ENCODE measurements at places on chromosomes 2 and 18.

DNA sequence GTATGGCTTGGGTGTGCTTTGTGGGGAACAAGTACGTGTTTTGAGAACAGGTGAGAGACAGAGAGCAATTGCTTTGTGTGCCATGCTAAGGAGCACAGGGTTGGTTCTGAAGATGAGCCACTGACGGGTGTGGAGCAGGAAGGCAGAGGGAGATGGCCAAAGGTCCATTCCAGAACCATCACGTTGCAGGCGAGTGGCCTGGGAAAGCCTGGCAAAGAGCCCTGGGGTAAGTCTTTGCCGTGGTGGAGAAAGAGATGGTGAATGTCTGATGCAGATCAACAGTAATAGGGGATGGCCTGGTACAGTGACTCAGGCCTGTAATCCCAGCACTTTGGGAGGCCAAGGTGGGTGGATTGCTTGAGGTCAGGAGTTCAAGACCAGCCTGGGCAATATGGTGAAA is 93.5 kb upstream of the ZNF521 start:
- no peak for DNase-seq

DNA sequence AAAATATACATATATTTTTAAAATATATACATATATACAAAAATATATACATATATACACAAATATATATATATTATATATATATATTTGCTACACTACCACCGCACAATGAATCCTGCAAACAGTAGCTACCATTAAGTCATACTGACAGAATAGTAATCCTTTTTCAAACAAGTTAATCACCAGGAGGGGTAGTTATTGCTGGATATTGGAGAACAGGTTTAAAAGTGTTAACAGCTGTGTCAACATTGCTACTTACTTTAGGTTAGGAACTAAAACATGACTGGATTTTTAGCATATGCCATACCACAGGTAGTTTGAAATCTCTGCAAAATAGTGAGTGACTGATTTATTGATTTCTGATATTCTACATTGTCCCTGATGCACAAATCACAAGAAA is 529.1 kb upstream of the CDH7 start:
- DNase-seq: no peak

GRCh38 chr2:10301941-10302478 is 694 bp upstream of the HPCAL1 start:
- no peak for DNase-seq

DNA sequence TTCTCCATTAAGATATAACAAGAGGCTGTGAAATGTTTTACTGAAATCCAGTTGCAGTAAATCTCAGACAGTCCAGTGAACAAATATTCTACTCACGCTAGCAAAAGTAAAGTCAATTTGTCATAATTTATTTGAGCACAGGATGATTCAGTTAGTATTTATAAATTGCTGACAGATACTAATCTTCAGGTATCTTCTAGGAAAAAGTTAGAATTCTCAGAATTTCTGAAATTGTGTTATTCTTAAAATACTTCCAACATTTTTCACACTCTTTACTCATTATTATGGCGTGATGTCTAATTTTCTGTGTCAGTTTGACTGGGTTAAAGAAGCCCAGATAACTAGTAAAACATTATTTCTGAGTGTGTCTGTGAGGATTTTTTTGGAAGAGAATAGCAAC is 460.2 kb upstream of the ACVR2A start:
- DNase-seq: no peak

DNA sequence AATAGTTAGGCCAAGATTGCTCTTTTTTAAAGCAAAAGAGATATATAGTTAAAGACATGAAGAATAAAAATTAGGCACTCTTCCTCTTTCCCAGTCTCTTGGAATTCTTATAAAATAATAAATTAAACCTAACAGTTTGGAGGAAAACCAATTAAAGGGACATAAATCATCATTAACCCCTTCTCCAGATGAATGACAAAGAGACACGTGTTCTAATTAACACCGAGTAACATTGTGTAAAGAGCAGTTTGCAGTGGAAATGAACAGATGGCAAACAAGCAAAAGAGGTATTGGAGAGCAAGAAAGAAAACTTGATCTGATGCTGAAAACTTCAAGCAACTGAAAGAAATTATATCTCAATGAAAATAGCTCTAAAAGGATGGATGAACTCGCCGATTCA is 48.4 kb downstream of the BCL2 start:
- DNase-seq: no peak

DNA sequence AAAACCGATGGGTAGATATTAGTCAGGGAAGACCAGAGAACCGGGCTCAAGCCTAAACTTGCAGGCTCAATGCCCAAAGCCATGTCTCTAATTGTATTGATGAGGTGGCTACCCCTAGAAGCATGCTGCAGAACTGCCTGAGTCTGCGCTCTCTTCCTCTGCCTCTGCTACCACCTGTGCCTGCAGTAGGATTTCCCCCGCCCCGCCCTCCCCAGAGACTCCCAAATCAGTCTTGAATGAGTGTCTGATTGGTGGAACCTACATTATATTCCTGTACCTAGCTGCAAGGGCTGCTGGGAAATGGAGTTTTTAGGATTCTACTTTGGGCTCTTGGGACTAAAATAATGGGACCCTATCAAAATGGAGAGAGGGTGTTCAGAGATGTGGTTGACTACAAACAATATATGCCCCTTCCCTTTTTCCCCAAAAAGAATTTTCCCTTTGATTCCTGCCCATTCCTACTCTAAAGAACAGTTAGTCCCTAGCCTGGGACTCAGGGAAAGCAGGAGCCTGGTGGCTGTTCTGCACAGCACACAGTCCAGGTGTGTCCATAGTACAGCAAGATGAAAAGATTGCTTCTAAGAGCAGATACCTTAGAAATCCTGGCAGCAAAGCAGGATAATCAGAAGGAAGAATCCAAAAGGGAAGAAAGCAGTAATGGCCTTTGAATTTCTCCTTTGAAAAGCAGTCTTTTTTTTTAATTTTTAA is 12.5 kb downstream of the GRP start:
- DNase-seq: no peak

GRCh38 chr2:118098307-118099030 is 10.2 kb downstream of the INSIG2 start:
- DNase-seq: no peak

DNA sequence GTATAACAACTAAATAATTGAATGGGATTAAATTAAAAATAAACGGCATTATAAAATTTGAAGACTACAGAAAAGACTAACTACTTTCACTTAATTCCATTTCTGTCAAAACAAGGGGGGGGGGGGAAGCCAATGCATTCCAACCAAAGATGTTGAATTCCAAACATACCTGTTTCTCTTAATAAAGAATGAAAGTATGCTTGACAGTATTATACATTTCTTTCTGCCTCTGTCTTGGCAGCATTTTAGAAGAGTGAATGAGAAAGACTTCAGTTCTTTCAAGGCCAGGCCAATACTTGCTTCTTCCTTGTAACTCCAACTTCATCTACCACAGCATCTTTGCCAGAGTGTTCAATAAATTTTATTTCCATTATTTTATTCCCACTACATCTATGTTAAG is 65.9 kb downstream of the PDE11A start:
- DNase-seq: no peak

- no peak for DNase-seq
These were observed 182.5 kb downstream of the TMX3 start for GRCh38 chr18:68532328-68532885.

Measured in CD4-positive, alpha-beta T cell treated with Interferon alpha-2 for 1 hour (primary cell).